ENCODE measurements at places on chromosomes 2 and 18.

DNA sequence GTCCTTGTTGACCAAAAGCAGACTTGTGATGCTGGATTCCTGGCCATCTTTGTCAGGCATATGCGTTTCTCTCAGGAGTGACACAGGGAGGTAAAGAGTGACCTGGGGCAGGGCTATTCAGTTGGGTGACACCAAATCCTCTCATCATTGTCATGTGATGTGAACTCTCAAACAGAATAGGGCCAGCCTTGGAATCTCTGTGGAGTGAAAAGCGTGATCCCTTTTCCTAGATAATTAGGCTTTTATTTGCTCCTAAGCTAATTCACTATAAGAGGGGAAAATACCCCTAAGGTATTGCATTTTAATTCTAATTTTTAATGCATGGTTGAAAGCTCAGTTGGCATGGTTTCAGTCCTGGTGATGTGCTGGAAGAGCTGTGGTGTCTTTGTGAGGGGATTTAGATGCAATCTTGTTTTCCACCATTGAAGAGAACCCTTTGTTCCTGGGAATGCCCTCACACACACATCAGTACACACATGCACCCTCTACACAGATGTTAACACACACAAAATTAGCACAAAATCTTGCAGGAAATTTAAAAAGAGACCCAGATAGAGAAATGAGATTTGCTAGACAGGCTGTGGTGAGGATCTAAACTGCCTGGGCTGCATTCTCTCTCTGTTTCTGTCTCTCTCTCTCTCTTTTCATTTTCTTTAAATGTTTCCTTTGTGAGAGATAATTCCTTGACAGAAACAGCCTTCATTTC, 349.9 kb downstream of the TSN start:
- no peak for DNase-seq

DNA sequence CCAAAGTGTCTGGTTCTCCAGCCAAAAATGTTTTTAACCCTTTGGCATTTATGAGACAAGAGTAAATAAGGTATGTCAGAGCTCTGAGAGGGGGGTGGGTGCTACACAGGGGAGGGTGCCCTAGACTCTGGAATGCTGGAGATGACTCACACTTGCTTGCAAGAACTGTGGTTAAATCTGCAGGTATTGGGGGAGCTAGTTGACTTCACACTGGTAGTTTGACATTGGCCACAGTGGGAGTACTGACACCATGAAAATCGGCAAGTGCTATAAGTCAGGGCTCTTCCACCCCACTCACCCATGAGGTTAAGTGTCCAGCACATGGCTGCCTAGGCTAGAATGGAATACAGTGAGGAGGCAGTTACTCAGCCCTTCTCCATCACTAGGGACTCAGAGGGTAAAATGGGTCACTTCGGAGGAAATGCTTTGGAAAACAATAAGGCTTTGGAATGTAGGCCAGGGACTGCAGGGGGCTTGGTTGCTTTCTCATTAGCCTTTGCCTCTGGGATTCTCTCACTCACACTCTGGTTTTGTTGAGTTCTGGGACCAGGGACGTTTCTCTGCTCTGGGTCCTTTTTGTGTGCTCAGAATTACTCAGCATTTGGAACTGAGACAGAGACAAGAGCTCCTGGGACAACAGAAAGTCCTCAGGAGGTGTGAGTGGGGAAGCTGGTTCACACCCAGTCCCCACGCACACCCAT, 91.6 kb downstream of the ACKR3 start:
- no peak for DNase-seq

- DNase-seq, result no peak
These were observed 38.6 kb upstream of the ASAP2 start for GRCh38 chr2:9167718-9168657.

DNA sequence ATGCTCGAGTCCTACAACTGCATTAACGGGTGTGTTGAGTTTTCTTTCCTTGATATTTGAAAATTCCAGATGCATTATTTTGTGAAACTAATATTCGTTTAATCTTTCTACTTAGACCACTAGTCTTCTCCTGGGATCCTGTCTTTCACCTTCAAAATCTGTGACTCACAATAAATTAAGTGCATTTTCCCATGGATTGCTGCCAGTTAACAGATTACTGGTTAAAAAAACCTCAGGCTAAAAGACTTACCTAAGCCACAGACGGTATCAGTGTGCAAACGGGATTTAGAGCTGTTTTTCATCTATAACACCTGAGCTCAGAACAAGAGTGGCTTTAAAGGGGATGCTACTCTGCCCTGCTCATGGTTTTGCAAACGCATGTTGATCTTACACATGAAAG, 10.2 kb downstream of the FECH start:
- no peak for DNase-seq

DNA sequence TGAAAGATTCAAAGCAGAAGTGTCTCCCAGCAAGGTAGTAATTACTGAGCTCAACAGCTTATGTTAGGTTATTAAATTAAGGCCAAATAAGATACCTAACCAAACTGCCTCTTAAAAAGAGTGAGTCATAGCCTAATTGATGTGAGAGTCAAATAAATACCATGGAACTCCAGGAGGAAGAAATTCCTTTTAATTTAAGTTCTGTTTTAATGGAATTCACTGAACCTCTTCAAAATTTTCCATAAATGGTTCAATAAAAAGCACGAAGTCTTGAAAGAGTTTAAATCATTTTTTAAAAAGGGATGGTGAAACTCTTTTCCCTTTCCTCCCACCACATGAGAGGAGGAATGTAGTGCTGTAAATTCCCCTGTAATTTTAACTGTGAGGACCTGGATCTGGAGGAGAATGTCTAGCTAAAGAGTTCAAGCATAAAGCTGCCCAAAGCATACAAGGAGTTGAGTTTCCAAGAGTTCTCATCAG, 180.8 kb upstream of the MMADHC start:
- DNase-seq, result no peak

GRCh38 chr2:11031876-11032275, 120.1 kb downstream of the KCNF1 start:
- no peak for DNase-seq

GRCh38 chr2:157592948-157593347, 35.7 kb downstream of the ACVR1C start:
- peak; percentile 23 for DNase-seq

Data from SK-N-SH (cell line).